ENCODE measurements at places on chromosomes 16 and 17.

DNA sequence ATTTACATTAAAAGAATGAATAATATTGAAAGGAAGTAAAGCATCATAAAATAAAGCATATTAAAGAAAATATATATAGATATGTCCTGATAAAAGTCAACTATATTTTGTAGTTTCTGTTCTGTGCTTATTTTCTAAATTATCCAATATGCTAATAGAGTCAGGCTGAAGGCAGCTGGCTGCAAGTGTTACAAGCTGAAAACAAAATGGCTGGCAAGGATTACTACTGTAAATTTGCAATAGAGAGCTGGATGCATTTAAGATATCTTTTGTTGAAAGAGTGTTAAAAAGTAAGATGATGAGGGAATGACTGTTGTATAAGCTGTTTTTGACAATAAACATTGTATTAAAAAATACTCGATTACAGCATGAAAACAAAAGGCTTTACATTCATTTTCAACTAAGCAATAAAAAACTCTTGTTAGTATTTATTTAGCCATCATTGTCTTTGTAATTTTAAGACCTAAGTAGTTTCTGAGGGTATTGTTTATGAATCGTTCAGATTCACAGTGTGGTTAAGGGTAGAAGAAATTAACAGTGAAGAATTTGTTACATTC lies 76.3 kb downstream of the TANC2 start:
- DNase-seq, result peak; percentile 10

DNA sequence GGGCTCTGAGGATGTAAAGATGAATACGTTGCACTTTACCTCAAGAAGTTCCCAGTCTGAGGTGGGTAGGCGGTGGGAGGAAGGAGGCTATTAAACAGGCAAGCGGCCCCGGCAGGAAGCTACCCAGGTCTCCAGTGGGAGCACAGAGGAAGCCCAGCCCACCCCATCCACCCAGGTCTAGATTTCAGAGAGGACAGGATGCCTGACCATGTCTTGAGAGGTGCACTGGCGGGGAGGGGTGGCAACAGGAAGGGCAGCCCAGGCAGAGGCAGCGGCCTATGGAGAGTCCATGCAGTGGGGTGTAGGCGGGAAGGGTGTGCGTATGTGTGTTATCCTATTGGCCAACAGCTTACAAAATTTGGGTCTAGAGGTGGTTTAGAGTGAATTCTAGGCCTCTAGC lies 13.9 kb downstream of the SARM1 start:
- no peak for DNase-seq

GRCh38 chr17:40699371-40699770 lies 4.2 kb downstream of the KRT24 start:
- no peak for DNase-seq

- no peak for DNase-seq
Observed at GRCh38 chr16:82730901-82731300, 104.1 kb downstream of the CDH13 start.

DNA sequence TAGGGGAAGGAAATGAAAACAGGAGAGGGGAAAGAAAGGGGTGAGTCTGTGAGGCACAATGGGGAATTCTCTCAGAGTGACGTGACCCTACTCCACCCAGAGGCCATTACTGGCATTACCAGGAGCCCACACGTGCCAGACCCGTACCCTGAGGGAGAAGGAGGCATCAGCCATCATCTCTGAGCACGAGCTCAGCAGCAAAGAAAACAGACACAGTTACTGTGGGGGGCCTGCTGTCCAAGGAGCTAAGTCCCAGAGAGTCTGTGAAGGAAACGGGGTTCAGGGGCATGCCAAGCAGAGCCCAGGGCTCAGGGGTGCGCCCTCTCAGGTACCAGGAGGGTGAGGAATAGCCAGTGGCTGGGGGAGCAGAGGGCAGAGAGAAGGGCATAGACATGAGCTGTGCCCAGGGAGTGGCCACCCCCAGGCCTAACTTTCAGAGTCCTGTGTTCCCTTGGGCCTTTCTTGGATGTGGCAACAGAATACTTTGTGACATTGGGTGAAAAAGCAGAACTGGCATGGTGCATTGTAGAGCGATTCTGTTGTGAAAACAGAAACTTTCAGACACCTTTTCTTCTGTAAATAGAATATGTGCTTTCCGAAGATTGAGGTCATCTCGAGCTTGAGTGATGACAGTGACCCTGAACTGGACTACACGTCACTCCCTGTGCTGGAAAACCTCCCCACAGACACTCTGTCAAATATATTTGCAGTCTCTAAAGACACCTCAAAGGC lies 11.3 kb downstream of the TAF1C start:
- peak; percentile 35 for DNase-seq

DNA sequence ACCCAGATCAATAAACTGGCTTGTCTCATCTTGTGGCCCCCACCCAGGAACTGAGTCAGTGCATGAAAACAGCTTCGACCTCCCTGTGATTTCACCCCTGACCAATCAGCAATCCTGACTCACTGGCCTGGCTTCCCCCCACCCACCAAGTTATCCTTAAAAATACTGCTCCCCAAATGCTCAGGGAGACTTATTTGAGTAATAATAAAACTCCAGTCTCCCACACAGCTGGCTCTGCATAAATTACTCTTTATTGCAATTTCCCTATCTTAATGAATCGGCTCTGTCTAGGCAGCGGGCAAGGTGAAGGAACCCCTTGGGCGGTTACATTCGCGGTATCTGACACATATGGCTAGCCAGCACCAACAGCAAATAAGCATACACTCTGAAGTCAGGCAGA lies 9.8 kb upstream of the RABEP1 start:
- no peak for DNase-seq

- no peak for DNase-seq
Observed at GRCh38 chr16:10093576-10093975, 88.7 kb downstream of the GRIN2A start.

DNA sequence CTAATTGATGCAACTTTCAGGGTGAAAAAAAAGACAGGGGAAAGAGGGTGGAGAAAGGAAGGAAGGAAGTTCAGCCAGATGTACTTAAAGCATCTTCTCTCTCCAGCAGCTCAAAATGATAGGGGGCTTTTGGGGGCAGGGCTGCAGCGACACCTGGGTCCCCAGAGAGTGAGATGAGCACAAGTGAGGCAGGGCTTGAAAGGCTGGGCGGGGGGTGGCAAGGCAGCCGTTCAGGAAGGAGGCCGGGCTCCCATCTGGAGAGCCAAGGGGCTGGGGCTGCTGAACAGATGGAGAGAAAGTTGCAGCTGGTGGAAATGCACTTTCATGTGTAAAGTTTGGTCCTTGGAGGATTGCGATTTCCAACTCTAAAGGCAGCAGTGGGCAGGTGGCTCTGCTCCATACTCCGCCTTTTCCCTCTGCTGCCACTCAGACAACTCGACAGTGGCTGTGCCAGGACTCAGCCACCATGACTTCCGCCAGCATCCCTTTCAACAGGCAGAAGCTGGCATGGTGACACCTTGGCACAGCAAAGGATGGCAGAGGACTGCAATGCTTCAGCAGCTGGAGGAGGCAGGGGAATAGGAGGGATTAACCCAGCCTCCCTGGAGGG lies 7.7 kb downstream of the SLC35B1 start:
- no peak for DNase-seq

- peak; percentile 77 for DNase-seq
Observed at GRCh38 chr17:978103-979093, 1.2 kb downstream of the NXN start.

GRCh38 chr17:63476459-63476853 lies 405 bp upstream of the ACE start:
- DNase-seq, result no peak

GRCh38 chr16:26454102-26454501 lies 612.6 kb upstream of the C16orf82 start:
- no peak for DNase-seq

DNA sequence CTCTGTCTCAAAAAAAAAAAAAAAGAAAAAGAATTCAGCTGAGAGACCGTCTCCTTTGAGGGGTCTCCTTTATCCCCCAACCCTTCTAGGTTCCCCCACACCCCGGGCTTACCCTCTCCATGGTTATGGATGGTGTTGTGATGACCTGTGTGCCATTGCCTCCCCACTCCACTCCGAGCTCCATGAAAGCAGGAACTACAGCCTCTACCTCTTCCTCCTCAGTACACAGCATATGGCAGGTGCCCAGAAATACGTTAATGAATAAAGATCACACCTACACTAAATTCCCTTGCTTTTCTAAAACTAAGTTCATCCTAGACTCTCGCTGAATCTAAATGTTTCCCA lies 17.2 kb downstream of the COPRS start:
- DNase-seq, result no peak

DNA sequence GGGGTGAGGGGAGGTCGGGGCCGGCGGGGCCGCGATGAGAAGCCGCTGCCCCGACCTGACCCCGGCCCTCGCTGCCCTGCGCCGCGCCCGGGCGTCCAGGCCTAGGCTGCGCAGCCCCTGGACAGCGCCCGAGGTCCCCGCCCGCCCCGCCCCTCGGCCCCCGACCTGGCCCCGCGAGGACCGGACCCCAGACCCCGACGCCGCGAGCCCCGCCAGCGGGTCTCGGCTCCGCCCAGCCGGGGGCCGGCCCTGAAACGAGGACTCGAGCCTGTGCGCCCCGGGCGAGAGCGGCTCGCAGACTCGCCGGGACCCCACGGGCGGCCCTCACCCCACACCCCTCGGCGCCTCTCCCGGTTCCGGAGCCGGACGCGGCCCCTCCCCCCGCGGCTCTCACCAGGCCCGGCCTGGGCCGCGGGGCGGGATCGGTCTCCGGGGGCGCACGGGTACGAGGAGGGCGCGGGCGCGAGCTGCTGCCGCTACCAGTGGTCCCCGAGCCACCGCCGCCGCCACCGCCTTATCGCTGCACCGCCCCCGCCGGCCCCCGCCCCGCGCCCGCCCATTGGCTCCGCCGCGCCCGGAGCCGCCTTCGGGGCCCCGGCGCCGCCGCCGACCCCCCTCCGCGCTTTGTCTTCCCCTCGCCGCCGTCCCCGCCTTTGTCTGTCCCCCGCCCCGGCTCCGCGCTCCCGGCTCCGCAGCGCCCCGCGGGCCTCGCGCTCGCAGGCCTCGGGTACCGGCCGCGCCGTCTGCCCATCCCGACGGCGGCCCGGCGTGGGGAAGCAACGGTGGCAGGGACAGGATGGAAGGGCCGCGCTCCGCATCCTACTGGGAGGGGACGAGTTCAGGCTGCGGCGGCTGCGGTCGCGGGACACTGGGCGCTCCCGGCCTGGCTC lies at the start of gene LIMD2:
TSS of gene LIMD2 (minus strand) at position 488 of the 890 bp plus-strand sequence. CDS start 827 bp downstream, outside the sequence.
- DNase-seq, result peak; percentile 66

DNA sequence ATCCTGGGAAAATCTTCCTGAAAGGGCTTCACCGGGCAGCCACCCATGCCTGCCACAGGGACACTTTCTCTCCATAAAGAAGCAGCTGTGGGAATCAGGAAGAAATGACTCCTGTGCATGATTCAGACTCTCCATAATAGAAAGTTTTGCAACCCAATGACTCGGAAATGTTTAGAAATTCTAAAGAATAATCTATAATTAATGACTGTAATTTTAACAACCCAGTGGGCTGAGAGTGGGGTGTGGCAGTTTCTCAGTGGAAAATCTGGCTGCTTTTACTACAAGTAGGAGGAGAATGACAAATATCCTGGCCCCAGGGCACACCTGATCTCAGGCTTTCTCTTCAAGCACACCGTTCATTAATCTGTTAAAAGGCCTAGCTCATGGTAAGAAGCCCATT lies 25.7 kb downstream of the IRF8 start:
- DNase-seq, result no peak
